ENCODE measurements at places on chromosomes 1 and 21. TPM values are rescaled to one million over a fixed set of nuclear protein-coding genes. Genes with fewer than 3 reads are reported as not detected.

DNA sequence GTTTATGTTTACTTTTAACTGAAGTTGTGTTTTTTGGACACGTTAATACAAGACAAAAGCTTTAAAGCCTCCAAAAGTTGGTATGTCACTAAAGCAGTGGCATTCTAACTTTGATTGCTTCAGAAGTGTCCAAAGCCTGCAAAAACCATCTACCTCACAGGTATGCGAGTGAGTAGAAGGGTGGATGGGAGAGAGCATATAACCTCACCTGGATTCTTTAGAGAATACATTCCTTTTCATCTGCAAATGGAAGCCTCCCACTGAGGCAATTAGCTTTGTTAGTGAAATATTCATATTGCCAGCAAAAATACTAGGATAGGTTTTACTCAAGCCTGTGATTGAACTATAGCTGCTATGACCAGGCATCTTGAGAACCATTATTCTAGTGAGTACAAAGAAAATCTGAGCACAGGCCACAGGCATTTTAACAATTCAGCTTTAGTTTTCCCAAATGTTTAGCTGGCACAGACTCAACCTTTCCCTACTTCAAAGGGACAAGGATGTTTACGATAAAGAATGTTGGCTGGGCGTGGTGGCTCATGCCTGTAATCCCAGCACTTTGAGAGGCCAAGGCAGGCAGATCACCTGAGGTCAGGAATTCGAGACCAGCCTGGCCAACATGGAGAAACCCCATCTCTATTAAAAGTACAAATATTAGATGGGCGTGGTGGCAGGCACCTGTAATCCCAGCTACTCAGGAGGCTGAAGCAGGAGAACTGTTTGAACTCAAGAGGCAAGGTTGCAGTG lies 39.7 kb downstream of the MAP3K21 start:
- DNase-seq: peak; percentile 72

DNA sequence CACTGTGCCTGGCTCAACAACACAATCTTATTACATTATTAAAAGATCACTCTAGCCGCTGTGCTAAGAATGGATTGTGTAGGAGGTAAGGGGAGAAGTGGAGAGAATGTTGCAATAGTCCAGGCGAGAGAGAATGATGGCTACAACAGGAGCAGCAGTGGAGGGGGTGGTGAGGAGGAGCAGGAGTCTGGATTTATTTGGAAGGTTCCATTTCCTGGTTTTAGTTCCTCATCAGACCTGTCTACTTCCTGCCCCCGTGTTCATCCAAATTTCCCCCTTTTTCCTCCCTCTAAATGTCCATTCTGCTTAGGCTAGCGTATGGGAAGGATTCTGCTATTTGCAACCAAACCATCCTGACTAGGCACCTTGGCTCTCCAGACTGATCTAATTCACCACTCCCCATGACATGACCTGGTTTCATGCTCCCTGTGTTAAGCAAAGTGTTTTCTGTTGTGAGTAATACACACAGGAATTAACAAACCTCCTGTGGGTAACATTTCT lies 35.1 kb upstream of the EYA3 start:
- DNase-seq: no peak

- DNase-seq: no peak
Measured at GRCh38 chr1:112701227-112702066, 5.5 kb downstream of the RHOC start.

GRCh38 chr1:1356796-1357401 lies 1.5 kb downstream of the MXRA8 start:
- no peak for DNase-seq

- DNase-seq: no peak
Measured at GRCh38 chr1:25106352-25106751, 126.0 kb downstream of the SYF2 start.

DNA sequence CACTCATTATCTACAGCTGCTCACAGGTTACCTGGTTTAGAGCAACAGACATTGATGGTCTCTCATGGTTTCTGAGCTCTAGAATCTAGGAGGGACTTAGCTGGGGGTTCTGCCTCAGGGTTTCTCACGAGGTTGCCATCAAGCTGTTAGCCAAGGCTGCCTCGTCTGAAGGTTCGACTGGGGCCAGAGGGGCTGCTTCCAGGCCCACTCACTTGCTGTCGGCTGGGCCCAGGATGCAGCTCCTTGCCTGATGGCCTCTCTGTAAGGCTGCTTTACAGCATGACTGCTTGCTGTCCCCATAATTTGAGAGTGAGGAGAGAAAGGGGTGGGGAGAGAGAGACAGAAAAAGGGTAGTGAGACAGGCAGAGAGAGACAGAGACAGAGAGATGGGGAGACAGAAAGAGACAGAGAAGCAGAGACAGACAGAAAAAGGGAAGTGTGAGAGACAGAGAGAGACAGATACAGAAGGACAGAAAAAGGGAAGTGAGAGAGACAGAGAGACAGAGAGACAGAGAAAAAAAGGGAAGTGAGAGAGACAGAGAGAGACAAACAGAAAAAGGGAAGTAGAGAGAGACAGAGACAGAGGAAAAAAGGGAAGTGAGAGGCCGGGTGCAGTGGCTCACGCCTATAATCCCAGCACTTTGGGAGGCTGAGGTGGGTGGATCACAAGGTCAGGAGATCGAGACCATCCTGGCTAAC lies 106.8 kb upstream of the C1orf174 start:
- DNase-seq: no peak

GRCh38 chr21:42330380-42331371 lies 15.5 kb upstream of the TFF3 start:
- no peak for DNase-seq

DNA sequence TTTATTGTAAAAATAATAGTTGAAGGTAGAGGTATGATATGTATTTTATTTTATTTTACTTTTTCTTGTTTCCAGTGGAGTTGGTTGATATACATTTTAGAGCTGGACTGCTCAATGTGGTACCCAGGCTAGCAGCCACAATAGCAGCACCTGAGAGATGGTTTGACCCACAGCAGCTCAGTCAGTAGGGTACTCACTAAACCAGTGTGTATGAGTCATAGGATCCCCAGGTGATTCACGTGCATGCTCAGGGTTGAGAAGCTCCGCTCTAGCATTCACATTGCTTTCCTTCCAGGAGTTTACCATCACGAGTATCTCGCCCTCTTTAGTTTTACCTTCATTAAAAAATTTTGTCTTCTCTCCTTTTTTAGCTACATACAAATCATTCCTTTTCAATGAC lies 96.0 kb upstream of the PAXBP1 start:
- no peak for DNase-seq

DNA sequence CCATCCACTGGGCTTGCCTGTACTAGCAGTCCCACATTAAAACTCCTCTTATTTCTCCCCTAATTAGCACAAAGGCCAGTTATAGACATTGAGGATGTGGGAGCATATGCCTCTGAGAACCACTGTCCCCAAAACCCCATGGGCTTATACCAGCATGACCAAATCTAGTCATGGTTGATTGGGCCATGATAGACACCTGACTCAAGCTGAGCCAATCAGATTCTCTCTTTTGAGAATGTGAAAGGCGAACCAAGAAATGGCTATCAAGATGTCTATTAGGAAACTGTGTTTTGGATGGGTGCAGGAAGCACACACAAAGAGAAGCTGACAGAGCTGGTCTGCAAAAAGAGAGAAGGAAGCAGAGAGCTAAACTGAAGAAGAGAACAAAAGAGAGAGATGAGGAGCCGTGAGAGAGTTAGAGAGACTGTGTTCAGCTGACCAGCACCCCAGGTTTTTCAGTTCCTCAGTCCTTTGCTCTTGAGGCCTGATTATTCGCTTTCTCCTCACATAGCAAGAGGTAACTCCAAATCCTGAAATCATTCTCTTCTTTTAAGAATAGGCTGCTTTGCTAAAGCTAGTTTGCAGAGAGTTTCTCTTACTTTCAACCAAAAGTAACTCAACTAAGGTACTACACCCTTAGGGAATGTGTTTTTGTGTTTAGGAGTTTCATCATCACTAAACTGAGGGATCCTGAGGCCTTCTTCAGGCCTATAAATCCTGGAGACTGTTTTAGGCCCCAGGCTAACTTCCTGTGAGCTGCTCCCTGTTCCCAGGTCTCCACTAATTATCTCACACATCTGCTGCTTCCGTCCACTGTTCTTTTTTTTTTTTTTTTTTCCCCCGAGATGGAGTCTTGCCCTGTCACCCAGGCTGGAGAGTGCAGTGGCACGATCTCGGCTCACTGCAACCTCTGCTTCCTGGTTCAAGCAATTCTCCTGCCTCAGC lies 7.9 kb upstream of the TIPRL start:
- DNase-seq: no peak

GRCh38 chr1:162856260-162856659 lies 4.7 kb downstream of the CCDC190 start:
- peak; percentile 91 for DNase-seq

DNA sequence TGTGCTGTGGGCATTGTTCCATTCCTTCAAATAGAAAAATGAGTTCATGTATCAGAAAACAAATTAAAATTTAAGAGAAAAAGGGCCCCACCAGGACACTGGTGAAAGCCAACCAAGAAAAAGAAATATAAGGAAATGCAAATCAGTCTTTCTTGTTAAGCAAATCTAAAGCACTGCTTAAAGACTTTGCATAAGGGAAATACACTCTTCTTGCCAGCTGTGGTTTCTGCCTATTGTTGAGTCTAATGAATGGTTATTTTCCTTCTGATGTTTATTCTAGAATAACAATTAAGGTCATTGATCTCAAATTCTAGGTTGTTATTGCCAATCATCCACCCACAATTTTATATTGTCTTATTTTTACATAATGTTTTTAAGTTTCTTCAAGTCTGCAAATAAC lies 158.6 kb upstream of the SNX7 start:
- DNase-seq: no peak

Gene FALEC
- total RNA-seq: not detected

Gene CELA2B
- total RNA-seq: not detected

Measured in Caki2 (cell line).